Natural killer cell treated with Interleukin-12 subunit alpha and Interleukin-12 subunit beta and Interleukin-15 and Interleukin-18, amount 100 ng/mL, for 72 hours (primary cell): ENCODE measurements at places on chromosomes 5 and 9.

DNA sequence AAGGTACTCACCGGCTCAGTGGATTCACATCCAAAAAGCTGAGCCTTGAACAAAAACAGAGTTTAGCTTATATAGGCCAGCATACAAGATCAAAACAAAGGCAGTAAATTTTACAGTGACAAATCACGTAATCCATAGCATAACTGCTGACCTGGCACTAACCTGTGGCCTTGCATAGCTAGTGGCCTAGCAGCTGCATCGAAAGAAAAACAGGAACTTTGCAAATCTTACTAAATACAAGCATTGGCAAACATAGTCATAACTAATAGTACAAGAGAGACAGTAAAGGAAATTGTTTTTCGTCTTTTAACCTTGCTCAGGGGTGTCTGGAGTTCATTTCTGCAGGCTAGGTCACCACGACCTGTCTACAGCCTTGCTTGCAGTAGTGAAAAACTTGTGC, 4.8 kb downstream of the HSDL2 start:
- DNase-seq = no peak

- DNase-seq = no peak
These were observed 187.0 kb upstream of the CCNH start for GRCh38 chr5:87599778-87600177.

GRCh38 chr5:139796061-139796806, 626 bp downstream of the PSD2 start:
- no peak for DNase-seq

DNA sequence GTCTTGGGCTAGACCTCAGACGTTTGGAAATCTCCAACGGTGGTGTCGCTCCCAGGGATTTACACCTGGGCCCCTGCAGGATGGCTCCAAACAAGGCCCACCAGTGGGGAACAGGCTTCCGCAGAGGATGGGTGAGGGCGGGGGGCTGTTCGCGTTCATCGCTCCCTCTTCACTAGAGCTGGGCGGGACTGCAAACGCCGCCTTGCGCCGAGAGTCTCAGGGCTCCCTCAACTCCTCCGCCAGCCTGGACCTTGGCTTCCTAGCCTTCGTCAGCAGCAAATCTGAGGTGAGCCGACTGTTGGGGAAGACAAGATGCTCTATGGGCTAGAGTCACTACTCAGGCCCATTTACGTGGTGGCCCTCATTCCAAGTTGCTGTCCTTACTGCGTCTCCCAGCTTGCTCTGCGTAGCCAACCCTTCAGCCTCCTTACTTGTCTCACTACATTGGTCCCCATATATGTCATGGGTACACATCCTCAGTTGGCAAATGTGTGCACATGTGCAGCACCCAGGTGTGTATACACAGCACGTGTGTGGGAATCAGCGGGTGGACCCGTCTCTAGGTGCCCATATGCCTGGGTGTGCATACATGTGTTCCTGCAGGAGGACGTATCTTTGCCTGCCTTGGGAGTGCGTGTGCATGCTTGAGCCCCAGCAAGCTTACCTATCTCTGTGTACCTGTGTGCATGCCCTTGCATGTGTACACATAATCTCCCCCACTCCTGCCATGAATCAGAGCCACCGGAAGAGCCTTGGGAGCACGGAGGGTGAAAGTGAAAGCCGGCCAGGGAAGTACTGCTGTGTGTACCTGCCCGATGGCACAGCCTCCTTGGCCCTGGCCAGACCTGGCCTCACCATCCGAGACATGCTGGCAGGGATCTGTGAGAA, 10.5 kb downstream of the RGS14 start:
- no peak for DNase-seq

DNA sequence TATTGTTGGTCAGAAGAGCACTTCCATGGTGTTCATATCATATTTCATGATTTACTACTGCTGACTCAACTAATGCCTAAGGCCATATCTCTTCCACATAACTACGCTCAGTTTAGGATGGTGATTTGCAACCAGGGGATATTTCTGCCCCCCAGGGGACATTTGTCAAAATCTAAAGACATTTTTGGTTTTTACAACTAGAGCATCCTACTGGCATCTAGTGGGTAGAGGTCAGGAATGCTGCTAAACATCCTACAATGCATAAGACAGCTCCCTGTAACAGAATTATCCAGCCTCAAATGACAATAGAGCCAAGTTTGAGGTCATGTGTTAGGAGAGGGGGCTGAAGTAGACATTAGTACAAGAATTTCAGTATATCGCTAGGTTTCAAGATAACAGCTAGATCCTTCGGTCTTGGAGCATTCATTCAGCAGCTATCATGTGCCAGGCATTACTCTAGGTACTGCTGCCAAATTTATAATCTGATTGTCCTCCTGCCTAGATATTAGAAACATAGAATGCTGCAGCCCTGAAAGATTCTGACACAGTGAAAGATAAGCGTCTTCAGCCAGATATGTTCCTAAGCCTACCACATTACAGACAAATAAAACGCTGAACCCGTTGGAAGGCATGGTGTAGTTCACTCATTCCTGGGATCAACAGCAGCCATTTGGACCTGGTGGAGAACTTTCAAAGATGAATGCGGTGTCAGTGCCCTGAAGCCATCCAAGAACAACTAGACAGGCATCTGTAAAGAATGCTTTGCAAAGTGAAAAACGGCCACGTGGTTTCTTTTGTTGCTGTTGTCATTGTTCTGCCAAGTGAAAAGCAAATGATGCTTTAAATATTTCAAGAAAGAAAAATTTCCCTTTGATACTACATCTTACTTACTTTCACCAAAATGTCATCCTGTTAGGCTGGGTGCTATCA, 55.5 kb upstream of the FST start:
- DNase-seq = no peak

DNA sequence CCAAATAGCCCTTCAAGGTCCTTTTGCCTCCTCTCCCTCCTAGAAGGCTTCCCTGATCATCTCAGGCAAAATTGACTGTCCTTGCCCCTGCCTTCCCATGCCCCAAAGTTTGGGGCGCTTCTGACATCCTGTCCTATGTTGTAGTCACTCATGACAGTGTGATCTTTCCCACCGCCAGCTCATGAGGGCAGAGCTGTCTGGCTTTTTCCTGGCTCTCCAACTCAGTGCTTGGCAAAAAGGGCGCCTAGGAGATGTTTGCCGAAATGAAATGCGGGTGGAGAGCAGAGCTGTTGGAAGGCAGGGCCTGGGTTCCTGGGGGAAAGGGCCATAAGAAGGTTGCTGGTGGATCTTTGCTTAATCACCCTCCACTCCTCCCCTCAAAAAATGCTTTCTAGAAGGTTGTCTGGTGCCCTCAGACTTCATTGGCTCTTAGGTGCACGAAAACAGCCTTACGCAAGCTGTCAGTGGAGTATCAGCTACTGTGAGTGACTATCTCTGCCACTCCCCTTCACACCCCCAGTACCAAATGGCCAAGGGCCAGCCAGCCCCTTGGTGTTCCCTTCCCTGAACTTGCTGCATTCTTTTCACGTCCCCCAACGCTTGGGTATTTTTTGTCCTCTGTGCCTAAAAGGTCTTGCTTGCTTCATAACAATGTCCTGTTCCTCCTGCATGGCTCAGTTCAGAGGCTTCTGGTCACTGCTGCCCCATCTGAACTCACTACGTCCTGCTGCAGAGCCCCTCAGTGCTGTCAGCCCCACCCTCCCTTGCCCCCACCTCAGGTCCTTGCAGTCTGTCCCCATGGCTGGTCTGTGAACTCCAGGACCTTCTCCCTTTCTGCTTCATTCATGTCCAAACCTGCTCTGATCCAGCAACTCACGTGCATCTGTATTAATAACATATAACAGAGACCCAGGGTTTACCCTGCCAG, 2.6 kb upstream of the SLC25A51 start:
- DNase-seq = no peak

DNA sequence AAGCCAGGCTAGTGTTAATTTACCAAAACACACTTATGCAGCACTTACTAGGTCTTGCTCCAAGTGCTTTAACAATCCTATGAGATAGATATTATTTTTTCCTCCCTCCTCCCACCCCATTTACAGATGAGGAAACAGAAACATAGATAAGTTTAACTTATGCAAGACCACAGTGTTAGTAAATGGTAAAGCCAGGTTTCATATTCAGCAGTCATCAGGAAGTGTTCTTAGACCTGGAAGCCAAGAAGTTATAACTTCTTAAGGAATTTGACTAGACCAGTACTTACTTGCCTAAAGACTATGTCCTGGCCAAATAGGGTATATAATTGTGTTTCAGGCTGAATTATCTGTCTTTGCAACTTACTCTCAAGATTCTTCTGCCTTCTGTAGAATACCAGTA, 15.9 kb downstream of the ABHD17B start:
- no peak for DNase-seq

- DNase-seq = no peak
These were observed 3.0 kb downstream of the F2RL2 start for GRCh38 chr5:76620166-76620565.

GRCh38 chr9:85528142-85528541, 213.6 kb downstream of the AGTPBP1 start:
- DNase-seq = no peak

DNA sequence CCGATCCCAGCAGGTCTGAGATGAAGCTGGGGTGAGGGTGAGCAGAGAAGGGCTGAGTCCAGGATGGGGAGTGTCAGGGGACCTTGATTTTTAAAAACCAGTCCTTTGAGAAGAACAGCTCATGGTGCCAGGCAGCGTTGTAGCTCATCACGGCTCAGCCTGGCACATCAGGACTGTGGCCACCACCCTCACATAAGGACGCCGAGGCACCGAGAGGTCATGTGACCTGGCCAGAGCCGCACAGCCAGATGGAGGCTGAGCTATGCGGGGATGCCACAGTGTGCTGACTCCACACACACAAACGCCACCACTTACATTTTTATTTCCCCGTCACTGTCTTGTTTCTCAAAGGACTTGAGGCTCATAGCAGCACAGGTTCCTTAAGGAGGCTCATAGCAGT, 32.9 kb upstream of the CEP72 start:
- DNase-seq = no peak

DNA sequence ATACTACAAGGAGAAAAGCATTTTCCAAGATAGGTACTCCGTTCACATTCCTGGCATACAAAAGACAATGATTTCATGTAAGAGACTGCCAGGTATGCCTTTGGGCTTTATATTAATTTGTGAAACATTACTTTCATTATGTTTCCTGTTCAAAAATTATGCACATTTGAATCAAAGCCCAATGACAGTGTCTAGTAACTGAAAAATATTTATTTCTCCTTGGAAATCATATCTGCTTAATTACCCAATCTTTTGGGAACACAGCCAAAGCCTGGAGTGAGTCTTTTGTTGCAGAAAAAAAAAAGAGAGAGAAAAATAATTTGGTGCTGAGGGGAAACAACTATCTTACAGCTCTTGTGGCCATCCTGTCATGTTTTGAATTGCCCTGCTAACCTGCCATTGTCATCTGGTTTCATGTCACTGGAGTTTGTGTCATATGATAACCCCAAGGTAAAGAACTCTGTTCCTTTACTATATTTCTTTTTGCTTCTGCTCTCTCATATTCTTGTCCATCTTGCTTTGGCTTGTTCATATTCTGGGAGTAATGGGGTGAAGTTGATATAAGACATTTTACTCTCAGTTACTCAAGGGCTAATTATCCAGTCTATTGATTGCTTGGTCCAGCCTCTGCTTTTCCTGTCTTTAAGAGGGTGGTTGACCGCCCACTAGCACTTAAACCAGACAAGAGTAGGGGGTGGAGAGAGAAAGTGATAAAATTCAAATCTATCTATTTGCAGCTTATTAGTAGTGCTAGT, 238.3 kb upstream of the NUDT12 start:
- DNase-seq = no peak

DNA sequence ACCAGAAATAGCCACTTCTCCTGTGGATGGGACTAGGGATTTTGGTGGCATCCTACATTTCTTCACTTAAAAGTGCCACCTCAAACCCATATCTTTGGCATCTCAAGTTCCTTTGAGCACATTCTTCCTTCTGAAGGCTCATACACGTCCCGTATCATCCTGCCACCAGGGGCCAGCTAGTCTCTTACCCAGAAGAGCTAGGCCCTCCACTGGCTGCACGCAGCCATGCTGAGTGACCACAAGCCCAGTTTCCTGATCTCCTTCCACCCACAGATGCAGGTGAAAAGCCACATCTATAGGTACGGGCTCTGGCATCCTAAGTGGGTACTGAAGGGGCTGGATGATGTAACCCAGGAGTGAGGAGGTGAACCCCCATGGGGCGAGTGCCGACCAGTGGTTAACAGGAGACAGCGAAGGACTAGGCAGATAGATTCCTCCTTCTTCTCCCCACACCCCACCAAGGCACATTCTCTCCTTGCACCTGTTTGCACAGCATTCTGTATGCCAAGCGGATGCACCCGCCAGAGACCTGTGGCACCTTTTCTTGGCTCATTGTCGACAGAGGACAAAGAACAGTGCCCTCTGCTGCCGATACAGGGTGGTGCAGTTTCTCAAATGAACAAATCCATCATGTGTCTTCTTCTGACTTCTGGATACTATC, 14.4 kb upstream of the SCGB3A1 start:
- peak; percentile 73 for DNase-seq

GRCh38 chr5:133781436-133782225, 169.3 kb upstream of the FSTL4 start:
- no peak for DNase-seq

DNA sequence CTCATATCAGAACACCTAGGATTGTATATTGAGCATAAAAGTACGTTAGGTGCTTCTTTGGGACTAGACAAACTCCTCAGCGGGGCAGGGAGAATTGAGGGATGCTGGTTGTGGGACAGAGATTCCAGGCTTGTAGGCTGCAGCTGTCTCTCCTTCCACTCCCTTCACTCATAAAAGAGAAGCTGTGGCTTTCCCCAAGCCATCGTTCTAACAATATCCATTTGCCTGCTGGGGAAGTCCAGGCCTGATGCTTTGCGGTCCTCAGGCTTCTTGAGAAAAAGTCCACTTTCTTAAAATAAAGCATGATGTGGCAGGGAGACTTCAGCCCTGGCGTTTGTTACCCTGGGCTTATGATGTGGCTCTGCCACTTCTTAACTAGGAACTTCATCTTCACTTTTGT, 129.3 kb upstream of the OSMR start:
- no peak for DNase-seq

DNA sequence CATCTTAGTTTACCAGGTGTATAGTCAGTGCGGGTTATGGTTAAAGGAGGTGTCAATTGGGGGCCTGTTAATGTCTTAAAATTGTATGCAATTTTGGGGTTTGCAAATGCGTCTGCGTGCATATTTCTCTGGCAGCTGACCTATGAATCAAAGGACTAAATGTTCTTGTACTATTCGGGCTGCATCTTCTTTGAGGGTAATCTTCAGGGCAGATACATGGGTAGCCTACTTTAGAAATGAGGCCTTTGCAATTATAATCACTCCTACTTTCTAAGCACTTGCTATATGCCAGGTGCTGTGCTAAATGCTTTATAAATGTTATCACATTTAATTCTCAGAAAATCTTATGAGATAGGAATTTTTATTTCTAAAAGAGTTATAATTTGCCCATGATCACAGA, 58.2 kb downstream of the NDFIP1 start:
- no peak for DNase-seq
